CD4-positive, alpha-beta T cell treated with Interleukin-21 for 1 hour (primary cell): ENCODE measurements at places on chromosomes 7 and 10.

DNA sequence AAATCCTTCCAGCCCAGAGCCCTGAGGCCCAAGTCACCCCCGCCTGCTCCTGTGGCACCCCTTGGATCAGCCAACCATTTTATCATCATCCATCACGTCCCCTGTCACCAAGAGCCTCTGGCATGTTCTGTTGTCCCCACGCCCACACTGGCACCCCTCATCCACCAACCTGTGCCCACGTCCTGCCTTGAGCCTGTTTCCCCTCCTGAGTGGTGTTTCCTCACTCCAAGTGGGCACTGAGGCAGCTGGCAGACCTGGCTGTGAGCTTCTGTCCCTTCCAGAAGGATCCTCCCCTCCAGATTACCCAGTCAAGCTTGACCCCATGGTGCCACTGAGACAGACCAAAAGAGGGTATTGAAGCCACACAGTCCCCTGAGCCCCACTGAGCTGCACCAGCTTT, 71.4 kb upstream of the ANTXRL start:
- DNase-seq: no peak

DNA sequence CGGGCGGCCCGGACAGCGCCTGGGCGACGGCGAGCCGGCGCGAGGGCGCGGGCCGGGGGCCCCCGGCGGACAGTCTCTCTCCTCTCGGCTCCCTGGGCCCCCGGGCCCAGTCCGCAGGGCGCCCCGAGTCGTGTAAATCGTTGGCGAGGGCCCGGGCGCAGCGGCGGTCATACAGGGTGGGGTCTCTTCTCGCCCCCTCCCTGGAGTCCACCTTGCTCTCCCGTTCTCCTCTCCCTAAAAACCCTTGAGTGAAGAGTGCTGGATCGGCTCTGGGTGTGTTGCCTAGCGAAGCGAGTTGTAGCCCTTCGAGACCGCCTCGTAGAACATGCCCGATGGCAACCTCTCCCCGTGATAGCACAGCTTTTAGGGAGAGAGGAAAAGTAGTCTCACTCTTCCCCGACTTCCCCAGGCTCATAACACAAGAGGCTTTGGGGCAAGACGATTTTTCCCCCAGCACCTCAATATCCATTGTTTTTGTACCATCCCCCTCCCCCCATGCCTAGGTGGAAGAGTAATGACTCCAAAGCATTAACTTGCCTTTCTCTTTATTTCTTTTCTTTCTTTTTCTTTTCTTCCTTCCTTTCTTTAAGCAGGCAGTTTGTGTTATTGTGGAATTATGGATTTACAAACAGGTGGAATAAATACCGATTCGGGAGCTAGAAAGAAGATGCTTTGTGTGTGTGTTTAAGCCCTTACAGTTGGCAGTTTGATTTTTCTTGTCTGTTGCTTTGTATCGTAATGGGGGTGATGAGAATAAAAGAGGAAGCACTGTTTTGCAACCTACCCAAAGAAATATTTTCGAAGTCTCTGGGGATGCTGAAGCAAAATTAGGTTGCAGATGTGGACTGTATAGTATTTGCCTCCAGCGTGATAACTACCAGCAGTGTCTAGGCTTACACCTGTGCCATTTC, 822 bp downstream of the SHOC2 start:
- DNase-seq: peak; percentile 21

DNA sequence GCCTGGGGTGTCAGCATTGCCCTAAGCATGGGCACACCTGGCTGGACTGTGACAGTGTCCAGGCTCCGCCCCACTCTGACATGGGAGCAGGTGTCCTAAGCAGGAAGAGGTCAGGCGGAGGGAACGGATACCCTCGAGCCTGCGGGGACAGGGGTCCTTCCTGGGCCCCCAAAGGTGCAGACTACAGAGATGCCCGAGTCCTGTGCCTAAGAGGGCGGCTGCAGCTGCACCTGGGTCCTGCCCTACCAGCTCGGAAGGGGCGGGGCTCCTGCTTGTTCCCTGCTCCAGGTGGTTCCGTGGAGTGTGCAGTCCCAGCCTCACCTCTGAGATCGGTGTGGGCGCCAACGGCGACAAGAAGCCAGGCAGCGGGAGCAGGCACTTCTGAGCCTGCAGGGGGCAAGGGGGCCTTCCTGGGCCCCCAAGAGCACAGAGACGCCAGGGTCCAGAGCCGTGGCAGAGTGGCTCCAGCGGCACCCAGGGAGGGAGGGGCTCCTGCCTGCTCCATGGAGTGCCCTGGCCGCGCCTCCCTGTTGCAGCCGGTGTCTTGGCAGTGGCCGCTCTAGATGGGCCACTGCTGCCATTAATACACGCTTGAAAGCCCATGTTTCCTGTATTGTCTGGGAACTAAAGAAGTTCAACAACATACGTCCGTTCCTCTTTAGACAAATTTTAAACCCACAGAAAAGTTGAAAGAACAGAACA, 64.5 kb upstream of the CACNA2D1 start:
- DNase-seq: no peak

- DNase-seq: peak; percentile 73
These were observed 73.9 kb downstream of the CXCL12 start for GRCh38 chr10:44310762-44311562.

- no peak for DNase-seq
These were observed 42.8 kb downstream of the WIPI2 start for GRCh38 chr7:5232874-5233273.

GRCh38 chr10:2772816-2773631, 294.3 kb upstream of the PFKP start:
- DNase-seq: no peak

- DNase-seq: no peak
These were observed 8.0 kb upstream of the PKD1L1 start for GRCh38 chr7:47956220-47956619.
